Tongue (tissue), 3 donors: ENCODE measurements at places on chromosomes 3 and 15. TPM values are rescaled to one million over a fixed set of nuclear protein-coding genes. Genes with fewer than 3 reads are reported as not detected.

ASB14 gene
- 3.4 TPM for total RNA-seq

PTPRG gene
- total RNA-seq = 78.2 TPM

SLC7A14 gene
- total RNA-seq = 0.10 TPM

HSPBAP1 gene
- 5.4 TPM for total RNA-seq

MST1R gene
- 5.7 TPM for total RNA-seq

SLC28A1 gene
- not detected for total RNA-seq

GTF2E1 gene
- total RNA-seq = 21.2 TPM

PROK2 gene
- 0.31 TPM for total RNA-seq

KLHL6 gene
- total RNA-seq = 4.2 TPM

DYNLT2B gene
- 1.8 TPM for total RNA-seq

ATP13A5 gene
- 0.31 TPM for total RNA-seq

KNL1 gene
- 13.0 TPM for total RNA-seq

CPN2 gene
- not detected for total RNA-seq

SLC28A2 gene
- 0.10 TPM for total RNA-seq

DGKG gene
- total RNA-seq = 2.2 TPM

- no peak for DNase-seq
Observed at GRCh38 chr15:84915606-84915958, 31.1 kb downstream of the SLC28A1 start.

- no peak for DNase-seq
Observed at GRCh38 chr3:192091831-192092230, 630.9 kb downstream of the PYDC2 start.

- no peak for DNase-seq
Observed at GRCh38 chr15:100919481-100920405, 586 bp downstream of the LRRK1 start.

GRCh38 chr3:98512576-98512975 lies 10.1 kb downstream of the CLDND1 start:
- no peak for DNase-seq

- DNase-seq = no peak
Observed at GRCh38 chr15:38576837-38577236, 12.2 kb upstream of the RASGRP1 start.

GRCh38 chr3:119401069-119401468 lies 62.3 kb downstream of the TMEM39A start:
- DNase-seq = no peak

- DNase-seq = peak; percentile 20
Observed at GRCh38 chr3:184261270-184261853, at the start of gene CAMK2N2. TSS of gene CAMK2N2 (minus strand) at chr3:184261553. CDS start at chr3:184261285, 268 bp downstream.

- peak; percentile 80 for DNase-seq
Observed at GRCh38 chr3:52446631-52447511, 2.0 kb upstream of the SEMA3G start.

GRCh38 chr3:127158614-127159229 lies 34.2 kb upstream of the PRR23E start:
- peak; percentile 80 for DNase-seq

GRCh38 chr3:93988764-93989163 lies 8.8 kb downstream of the ARL13B start:
- DNase-seq = no peak

DNA sequence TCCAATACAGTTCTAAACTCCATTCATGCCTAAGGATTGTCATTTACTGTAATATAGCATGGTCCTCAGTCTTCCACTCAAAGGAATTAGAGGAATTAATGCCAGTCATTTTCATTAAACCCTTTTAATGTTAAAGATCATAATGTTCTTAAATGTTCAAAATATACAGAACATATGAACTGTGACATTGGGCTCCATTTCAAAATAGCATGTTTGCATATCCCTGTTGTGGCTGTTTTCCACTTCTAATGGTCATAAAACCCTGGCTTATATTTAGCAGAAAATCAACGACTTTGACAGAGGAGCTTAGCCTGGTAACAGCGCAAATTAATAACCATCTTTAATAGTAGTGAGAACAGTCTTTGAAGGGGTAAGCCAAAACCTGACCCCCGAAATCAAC lies 260.7 kb downstream of the UBE2E2 start:
- no peak for DNase-seq

GRCh38 chr3:136305879-136306278 lies 55.7 kb downstream of the PCCB start:
- no peak for DNase-seq

DNA sequence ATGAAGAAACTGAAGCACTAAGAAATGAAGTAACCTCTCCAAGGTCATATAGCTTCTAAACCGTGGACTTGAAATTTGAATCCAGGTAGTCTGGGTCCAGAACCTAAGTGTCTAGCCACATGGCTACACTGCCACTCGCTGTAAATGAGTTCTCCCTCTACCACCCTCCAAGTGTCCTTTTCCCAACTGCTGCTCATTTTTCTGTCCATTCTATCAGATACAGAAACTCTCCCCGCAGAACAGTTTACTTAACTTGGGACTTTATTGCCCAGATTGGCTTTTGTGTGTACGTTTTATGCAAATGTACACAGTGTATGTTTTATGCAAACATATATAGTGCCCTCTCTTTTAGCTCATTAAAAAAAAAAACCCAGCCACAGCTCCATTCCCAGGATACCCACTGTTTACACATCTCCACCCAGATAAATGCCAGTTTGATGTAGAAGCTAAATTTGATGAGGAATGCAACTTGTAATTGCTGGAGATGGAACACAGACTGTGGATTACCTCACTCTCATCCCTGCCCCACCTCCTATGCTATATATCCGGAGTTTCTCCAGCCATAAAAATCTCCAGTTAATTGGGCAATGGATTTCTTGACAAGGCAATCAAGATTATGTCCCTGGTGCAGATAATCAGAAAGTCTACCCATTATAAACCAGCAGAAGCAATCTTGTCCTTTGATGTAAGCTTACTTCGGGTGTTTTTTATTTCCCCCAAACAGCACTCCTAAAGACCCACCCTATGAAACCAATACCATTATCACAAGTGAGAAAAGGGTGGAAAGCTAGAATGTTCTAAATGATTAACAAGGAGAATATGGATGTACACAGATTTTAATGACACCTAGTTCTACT lies 42.0 kb downstream of the THBS1 start:
- no peak for DNase-seq

- no peak for DNase-seq
Observed at GRCh38 chr3:16233806-16234205, 30.9 kb downstream of the DPH3 start.
